Cerebellar nuclear complex (tissue), 1 donor: ENCODE measurements at places on chromosomes 7 and 10.

GRCh38 chr7:2003931-2004812 is 228.6 kb downstream of the MAD1L1 start:
- DNase-seq: no peak

DNA sequence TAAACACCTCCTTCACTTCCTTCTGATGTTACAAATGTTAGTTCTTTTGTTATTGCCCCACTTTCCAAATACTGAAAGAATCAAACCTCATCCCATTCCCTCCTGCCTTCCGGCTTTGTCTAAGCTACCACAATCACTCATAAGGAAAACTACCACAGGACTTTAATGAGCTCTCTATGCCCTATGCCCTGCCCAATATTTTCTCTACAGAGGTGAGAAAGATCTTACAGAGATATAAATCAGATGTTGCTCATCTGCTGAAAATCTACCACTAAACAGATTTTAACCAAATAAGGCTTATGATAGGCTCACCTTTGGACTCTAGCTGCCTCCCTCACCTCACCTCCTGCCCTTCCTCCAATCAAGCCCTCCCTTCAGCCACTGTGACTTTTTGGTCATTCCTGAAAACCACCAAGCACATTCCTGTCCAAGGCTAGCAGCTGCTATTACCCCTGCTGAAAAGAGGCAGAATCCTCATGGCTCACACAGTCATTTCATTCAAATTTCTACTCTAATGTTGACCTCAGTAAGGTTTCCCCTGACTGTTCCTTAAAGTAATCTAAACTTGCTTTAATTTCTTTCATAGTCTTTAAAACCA is 7.7 kb downstream of the ZNF33B start:
- no peak for DNase-seq

DNA sequence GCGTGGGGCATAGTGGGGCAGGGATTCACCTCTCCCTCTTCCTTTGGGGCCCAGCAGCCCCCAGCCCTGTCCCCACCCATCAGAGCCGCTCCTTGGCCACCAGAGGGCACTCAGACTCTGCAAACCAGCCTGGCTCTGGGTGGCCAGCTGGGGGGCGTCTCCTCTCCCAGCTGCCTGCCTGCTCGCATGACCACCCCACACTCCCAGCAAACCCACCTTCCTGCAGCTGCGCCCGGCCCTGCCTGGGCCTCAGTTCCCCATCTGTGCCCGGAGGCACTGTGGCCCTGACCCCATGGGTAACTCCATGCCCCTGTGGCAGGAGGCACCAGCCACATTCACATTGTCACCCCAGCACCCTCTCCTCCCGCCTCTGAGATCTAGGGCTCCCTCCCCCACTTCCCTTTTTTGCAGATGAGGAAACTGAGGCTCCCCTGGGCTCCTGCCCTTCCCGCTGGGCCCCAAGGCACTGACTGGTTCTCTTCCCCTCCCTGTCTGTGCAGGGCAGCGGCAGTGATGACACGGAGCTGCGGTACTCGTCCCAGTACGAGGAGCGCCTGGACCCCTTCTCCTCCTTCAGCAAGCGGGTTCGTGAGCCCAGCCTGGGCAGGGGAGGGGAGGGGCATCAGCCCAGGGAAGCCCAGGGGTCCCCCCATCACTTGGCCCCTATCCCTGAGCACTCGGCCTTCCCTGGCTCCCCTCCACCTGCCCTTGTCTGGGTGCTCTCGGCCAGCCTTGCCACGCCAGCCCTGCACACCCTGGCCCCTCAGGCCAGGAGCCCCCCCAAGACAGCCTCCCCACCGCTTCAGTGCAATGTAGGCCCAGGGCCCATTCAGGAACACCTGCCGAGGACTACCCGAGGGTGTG is 6.9 kb upstream of the SH2B2 start:
- DNase-seq: no peak

- DNase-seq: no peak
Measured at GRCh38 chr10:120456626-120457430, at the start of gene PLPP4. PLPP4 (plus strand) TSS chr10:120457227; CDS start chr10:120457306, 79 bp downstream.

- DNase-seq: no peak
Measured at GRCh38 chr10:48437546-48437945, 131.1 kb downstream of the MAPK8 start.

DNA sequence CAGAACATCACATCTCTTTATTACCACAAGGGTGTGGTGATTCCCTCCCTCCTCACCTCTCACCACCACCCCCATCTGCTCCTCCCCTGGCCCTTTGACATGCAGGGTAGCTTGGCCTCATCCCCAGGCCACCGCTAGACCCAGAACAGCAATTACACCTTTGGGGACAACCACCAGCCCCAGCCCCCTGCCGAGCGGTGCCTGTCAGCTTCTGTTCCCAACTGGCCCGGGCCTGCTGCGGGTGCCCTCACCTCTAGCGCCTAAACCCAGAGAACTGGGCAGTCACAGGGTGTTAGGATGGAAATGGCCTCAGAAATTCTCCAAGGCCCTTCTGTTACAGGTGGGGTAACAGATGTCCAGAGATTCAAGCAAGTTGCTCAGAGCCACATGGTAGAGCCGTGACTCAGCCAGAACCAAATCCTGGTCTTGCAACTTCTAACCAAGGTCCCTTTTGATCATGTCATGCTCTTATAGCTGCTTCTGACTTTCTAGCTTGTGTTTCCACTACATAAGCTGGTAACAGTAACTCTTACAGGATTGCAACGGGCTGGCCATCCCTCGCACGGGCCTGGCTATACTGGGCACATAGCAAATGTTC is 78.0 kb downstream of the PRKAG2 start:
- no peak for DNase-seq

DNA sequence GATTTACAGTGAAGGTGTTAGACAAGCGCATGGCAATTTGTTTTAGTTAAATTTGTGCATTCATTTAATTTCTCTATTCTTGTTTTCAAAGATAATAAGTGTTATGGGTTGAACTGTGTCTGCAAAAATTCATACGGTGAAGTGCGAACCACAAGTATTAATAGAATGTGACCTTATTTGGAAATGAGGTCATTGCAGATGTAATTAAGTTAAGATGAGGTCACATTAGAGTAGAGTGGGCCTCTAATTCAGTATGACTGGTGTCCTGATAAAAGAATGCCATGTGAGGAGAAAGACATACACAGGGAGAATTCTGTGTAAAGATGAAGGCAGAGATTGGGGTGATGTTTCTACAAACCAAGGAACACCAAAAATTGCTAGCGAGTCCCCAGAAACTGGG is 158.8 kb upstream of the SEMA3E start:
- DNase-seq: no peak

DNA sequence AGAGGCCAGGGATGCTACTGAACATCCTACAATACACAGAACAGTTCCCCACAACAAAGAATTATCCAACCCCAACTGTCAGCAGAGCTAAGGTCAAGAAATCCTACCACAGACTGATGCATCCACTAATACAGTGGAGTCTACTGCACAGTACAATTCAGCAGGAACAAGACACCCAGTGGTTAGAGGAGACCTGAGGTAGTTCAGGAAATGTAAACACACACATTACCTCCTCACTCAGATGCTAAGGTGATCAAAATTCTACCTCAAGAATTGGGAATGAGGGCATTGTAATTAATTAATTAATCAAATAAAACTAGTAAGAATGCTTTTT is 91.4 kb downstream of the ZFAND4 start:
- no peak for DNase-seq
